ENCODE measurements at places on chromosomes 3 and 15.

- DNase-seq, result no peak
Measured at GRCh38 chr15:45150997-45151396, 21.2 kb downstream of the DUOX1 start.

GRCh38 chr15:70094690-70095311, 2.9 kb downstream of the TLE3 start:
- peak; percentile 31 for DNase-seq

GRCh38 chr3:12638105-12638504, 25.8 kb downstream of the RAF1 start:
- peak; percentile 50 for DNase-seq

DNA sequence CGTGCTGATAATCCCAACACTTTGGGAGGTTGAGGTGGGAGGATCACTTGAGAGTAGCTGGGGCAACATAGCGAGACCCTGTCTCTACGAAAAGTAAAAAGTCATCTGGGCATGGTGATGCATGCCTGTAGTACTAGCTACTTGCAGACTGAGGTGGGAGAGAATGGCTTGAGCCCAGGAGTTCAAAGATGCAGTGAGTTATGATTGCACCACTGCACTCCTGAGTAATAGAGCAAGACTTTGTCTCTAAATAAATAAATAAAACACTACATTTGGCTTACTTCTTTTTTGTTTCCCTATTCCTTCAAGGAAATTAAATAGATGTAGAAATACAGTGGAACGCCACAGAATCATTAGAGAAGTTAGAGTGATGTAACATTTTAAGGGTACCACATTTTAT, 20.1 kb upstream of the LDHAL6B start:
- DNase-seq, result peak; percentile 59

DNA sequence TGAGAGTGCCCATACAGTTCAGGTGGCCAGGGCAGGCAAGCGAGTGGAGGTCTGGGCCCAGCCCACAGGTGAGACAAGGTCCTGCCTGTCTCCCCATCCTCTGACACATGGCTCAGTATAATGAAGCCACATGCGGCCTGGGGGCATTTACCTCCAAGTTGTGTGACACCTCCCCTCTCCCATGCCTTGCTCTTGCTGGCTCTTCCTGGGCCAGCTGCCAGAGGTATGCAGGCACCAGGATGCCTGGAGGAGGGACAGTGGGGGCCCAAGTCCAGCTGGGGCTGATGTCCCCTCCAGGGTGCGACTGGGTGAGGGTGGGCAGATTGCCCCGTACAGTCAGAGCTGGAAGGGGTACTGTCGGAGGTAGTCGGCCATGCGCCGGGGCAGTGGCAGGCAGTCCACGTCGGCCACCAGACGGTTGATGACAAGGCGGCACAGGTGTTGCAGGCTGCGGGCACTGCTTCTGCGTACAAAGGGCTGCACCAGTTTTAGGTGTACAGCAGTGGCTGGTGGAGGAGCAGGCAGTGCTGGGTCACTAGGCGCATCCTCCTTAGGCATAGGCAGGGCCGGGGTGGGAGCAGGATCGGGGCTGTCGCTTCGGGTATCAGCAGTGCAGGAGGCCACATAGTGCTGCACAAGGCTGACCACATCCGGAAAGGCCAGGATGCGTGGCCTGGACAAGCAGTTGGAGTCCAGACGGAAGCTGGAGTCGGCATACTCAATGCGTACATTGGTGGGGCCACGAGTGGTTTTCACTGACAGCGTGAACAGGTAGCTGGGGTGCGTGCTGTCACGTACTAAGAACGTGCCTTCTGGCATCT, 4.1 kb downstream of the CISH start:
- no peak for DNase-seq

DNA sequence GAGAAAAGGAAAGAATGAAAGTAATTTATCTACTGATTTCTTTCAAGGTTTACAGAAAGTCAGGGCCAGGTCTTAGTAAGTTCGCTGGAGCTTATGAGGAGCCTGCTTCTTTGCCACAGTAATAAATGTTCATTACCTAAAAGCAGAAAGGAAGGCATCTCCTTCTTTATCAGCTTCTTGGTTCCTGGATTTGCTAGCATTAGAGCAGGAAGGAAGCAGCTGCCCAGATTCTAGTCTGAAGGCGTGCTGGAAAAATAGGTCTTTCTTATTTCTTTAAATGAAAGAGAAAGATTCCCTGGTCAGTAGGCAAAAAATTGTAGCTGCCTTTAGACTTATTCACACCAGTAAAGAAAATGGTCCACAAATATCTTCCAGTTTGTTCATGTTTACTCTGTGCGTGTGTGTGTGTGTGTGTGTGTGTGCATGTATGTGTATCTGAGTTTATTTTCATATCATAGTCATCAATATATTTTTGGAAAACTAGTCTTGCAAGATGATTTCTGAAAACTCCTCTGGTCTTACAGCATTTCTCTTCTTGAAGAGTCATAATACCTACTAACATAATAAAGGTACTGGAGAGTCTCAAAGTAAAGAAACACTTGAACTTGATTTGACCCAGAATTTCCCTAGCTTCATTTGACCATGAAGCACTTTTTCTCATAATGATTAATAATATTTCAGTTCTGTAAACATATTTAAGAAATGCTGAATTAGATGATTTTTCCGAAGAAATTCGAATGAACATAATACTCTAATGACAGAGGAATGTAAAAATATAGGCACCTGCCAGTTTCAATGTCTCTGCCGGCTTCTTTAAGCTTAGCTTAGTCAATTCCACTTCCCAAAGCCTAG, 255.3 kb upstream of the ZPLD1 start:
- peak; percentile 14 for DNase-seq

- DNase-seq, result no peak
Measured at GRCh38 chr3:45544717-45545296, 49.7 kb upstream of the LIMD1 start.

DNA sequence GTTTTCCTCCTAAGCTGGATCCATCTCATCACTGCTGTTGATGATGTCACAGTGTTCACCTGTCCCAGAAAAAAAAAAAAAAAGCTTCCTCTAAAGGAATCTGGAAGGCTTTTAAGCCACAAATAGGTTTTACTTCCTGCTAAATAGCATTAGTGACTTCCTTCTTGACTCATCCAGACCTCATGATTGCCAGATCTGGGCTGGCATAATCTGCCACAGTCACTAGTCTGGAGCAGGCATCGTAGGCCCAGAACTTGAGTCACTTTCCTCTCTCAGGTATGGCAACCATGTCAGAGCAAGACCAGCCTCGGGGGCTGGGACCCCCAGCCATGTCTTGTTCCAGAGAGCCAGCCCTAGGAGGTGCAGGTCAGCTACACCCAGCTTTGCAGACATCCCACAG, 266.5 kb upstream of the CADM2 start:
- DNase-seq, result no peak

DNA sequence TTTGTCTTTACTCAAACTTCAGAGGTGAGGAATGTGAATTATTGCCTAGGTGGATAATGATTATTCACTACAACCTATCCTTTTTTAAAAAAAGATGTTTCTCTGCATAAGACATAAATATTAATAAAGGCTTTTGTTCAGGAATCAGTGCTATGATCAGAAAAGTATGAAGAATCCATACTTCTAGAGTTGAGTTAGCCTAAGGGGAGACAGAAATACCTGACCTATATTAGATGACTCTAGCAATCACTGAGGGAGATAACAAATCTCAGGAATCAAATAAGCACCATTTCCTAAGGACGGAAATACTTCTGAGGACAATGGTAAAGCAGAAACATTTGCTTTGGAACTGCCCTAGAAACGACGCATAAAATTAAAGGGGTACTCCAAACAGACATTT, 763.8 kb downstream of the GBE1 start:
- no peak for DNase-seq

- DNase-seq, result peak; percentile 46
Measured at GRCh38 chr15:49627407-49627877, 6.6 kb downstream of the DTWD1 start.

DNA sequence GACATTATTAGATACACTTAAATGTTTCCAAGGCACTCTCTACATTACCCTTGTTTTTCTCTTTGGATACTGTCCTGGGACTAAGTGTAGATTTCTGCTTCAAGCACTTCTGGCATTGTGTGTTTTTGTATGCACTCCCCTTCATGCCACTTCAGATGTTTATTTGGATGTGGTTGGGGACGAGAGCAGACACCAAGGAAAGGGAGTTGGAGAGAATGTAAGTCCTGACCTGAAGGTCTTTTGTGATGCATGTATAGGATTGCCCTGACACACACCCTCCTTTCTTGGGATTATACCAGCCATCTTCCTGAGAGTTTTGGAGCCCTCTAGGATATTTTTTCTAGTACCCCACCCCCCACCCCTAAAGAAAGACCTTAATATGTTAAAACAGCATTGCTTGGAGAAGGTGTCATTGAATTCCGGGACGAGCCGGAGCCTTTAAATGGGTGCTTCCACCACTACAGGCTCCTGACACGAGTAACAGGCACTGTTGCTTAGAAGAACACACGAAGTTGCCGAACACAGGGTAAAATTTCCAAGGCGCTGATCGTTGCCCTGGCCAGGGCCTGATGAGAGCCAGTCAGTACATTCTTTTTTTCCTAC, 22.7 kb downstream of the PSMD6 start:
- no peak for DNase-seq

DNA sequence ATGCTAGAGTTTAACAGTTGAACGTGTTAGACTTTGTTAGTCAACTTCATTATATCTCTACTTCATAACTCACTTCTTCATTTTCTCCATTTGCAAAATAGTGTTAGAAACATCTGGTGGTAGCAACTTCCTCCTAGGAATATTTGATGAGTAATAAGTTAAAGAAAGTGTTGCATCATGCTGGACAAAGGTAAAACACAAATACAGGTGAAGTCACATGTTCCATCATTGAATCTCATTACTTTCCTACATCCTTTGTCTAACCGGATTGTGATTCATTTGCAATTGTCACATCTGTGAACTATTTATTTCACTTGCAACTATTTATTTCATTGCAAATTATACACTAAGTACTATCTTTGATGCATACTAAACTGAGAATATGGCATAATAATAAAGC, 186.5 kb downstream of the TUSC7 start:
- no peak for DNase-seq

- no peak for DNase-seq
Measured at GRCh38 chr15:98683831-98684230, 35.5 kb downstream of the IGF1R start.

GRCh38 chr3:171309906-171310359, 150.3 kb downstream of the TNIK start:
- DNase-seq, result peak; percentile 29

- DNase-seq, result no peak
Measured at GRCh38 chr15:60137711-60138396, 133.7 kb downstream of the FOXB1 start.

GRCh38 chr3:196210673-196211556, at the start of gene ZDHHC19:
Gene ZDHHC19 (minus strand): TSS chr3:196211400. CDS start chr3:196211315, 85 bp downstream.
- no peak for DNase-seq

DNA sequence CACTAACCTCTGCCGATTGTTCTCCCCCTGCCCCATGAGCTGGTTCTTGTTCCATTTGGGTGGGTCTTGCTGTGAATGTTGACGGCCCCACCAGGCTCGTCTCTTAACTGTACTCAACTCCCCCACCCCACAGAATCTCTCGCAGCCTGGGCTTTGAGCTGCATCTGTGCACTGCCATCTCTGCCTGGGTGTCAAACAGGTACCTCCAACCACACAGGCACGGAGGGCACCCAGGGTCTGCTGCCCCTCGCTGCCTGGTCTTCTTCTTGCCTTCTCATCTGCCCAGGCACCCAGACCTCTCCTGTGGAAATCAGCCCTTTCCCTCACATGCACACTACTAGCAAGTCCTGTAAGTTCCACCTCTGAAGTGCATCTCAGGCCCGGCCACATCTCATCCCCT, 10.1 kb downstream of the TLR9 start:
- no peak for DNase-seq

DNA sequence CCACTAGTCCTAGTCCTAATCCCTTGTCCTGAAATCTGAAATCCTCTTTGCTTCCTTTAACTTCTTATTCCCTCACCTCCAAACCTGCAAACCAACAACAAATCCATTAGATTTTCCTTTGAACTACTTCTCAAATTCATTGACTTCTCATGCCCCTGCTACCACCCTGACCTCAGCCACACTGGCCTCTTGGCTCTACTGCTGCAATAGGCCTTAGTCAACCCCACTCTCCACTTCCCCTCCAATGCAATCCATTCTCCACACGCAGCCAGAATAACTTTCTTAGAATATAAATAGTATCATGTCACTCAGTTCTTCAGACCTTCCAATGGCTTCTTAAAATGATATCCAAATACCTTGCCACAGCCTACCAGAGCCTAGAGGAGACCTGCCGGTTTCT, 131.1 kb upstream of the GADL1 start:
- no peak for DNase-seq
